ENCODE measurements at places on chromosomes 13 and 19.
A peak's percentile ranks its signal among the peaks of the same experiment; 100 is the strongest.

- no peak for DNase-seq
These were observed 164.0 kb upstream of the ZNF507 start for GRCh38 chr19:32181216-32181920.

DNA sequence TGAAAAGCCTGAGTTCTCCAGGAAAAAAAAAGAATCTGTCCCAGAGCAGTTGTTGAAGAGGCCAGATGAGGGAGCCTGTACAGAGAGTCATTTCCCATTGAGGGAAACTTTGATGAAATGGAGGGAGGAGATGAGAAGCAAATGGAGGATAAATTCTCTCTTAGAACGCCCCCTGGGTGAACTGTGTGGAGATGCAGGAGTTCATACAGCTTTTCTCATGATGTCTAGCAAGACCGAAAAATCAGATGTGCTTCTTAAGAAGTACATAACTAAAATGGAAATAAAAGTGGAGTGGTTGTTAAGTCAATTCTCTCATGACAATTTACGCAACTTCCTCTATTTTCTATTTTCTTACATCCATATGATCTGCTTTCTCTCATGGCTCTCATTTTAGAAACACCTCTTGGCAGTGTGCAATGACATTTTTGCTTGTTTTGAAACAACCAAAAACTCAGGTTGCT, 1263.1 kb downstream of the PCDH9 start:
- no peak for DNase-seq

- DNase-seq = no peak
These were observed 85.2 kb downstream of the LACC1 start for GRCh38 chr13:43964698-43965458.

- no peak for DNase-seq
These were observed 49.8 kb downstream of the KATNAL1 start for GRCh38 chr13:30257468-30258099.

GRCh38 chr13:107209824-107210722, 642.1 kb upstream of the ARGLU1 start:
- DNase-seq = peak; percentile 11

DNA sequence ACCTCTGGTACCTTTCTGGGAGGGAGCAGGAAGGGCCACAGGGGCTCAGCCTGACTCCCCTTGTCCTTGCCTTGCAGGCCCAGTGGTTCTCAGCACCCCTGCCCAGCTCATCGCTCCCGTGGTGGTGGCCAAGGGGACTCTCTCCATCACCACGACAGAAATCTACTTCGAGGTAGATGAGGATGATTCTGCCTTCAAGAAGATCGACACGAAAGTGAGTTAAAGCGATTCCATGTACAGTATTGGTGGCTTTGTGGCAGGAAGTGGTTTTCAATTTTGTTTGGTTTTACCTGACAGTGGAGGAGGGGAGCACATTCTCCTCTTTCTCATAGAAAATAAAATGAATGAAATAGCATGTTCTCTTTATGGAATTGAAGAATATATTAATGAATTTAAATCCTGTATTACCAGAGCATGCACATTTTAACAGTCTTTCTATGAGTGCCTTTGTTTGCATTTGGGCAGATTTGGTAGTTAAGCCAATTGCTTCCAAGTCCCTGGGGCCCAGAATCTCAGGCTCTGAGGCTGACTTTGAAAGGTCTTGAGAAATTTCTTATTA, 4.1 kb downstream of the MAB21L1 start:
- DNase-seq = no peak
